Activated naive CD4-positive, alpha-beta T cell (primary cell): ENCODE measurements at places on chromosomes 1 and 21.

DNA sequence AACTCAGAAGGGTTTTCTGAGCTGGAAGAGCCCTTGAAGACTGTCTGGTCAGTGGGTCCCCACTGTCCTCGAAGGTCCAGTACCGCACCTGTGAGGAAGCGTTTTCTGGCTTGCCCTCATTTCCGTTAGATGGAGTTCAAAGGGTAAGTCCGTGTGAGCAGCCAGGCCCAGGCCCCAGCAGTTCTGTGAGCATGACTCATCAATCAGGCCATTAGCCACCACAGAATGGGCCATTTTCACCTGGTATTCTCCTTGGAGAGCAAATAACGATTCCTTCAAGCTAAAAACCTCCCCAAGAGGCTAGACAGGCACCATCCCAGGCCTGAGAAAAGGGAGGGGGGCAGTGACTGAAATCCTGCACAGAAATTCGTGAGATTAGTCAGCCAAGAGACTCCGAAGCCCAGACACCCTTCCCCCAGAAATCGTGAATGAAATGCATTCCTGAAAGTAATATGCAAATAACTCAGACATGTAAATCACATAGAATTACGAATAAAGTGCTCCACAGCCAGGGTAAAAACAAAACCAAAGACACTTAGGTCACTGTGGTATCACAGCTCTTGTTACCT is 66.0 kb downstream of the BCAR3 start:
- no peak for DNase-seq

DNA sequence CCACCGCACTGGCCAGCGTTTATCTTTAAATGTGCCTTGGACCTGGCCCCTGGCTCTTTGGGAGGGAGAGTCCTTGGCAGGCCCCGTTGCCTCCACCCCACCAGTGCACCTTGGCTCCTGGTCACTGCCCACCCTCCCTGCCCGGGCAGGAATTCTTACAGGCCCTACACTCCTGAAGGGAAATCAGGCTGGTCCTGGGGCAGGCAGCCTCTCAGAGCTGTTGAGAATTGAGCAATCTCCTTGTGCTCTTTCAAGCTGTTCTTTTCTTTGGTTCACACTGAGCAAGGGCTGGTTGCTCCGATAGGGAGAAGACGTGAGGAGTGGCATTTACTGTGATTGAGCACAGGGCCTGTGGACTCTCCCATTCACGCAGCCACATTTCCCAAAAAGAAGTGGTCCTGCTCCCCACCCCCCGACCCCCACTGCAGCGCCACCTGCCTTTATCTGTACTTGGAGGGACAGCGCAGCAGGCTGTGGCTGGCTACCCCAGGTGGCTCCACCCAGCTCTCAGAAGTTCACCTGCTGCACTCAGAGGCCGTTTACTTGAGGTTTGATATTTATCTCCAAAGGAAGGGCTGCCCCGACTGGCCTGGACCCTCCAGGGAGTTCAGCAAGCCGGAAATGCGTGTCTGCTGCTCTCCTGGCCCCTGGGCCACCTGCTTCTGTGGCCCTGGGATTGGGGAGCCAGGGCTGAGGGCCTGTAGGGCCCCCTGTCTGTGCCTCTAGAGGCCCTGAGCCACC is 47.8 kb downstream of the SKI start:
- DNase-seq: no peak

DNA sequence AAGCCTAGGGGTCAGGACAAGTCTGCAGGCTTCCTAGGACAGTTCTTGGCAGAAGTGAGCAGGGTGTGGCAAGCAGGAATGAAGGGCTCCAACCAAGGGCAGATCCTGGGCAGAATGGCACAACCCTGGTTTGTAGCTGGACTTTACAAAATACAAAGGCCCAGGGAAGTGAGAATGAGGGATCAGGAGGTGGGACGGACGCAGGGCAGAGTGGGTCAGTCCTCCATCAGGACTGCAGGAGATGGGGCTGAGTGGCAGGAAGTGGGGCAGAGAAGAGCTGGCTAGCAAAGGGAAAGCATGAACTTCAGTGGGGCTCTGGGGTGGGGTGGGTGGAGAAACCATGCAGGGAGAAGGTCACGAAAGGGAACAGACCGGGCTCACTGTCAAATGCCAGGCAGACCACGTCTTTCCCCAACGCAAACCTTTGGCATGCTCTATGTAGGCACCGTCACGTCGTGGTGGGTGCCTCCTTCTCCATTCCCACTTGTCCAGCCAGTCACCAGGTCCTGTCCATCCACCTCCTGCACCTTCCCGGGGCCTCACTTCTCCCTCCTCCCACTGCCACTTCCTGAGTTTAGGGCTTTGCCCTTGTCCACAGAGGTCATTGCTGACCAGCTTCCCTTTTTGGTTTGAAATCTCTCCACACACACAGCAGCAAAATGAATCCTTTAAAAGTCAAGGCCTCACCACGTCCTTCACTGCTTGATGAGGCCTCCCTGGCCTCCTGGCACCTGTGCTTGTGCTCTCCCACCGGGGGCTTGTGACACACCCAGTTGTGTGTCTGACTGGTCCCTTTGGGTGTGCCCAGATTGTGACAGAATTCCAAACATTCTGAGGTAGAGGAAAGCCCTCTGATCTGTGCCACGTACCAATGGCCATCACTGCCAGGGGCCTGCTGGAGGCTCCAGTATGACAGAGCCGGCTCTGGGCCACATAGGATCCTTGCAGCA is 8.7 kb upstream of the CLDN19 start:
- no peak for DNase-seq

GRCh38 chr1:112548547-112548946 is 39.8 kb downstream of the WNT2B start:
- DNase-seq: no peak

DNA sequence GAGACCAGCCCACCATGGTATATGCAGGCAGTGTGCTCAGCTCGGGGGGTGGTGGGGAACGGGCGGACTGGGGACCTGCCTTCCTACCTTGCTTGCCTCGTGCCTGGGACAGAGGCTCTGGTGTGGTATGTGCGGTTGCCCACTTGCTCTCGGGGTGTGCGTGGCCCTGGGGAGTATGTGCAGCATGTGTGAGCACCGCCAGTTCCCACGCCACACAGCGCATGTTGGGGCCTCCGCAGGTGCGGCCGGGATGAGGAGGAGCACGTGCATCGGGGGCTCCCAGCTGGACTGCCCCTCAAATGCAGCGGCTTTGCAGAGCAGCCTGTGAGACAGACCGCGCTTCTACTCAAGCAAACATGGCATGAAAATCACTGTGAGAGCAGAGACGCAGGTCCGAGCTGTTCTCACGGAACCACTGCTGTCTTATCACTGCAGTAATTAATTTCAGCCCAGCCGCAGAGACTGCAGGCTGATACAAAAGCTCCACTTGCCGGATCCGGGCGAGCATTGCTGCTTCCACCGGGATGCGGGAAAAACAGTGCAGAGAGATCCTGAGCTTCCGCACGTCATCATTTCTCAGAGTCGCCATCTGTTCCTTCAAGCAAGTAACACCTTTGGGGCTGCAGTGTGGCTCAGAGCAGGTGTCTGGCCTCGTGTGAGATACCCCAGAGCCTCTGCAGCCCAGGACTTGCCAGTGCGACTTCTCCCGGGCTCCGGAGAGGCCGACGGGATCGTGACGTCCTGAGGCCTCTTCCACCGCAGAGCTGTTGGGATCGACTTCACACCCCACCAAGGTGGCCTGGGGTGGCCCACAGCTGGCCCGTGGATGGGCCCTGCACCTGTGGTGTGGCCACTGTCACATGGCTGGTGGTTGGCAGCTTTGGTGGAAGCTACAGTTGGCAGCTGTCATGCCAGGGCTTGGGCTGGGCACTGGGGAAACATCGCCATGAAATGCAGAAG is 92.6 kb upstream of the ACTRT2 start:
- no peak for DNase-seq

GRCh38 chr1:202038688-202039346 is 28.4 kb downstream of the ELF3 start:
- DNase-seq: no peak

DNA sequence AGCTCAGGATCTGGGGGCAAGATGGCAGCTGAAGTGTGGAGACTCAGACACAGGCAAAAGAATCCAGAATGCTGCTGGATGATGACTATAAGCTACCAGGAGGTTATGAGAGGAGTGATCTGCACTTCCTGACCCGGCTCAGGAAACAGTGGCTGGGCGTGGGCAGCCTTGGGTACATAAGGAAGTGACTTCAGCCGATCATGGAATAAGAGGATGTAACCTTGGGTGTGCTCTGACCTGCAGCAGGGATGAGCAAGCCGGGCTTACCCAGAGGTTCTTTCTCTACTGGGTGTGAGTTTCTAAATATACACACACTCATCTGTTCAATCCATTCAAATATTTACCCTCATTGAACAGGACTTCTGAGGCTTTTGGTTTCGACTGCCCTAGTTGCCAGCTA is 62.7 kb downstream of the CD34 start:
- DNase-seq: no peak

DNA sequence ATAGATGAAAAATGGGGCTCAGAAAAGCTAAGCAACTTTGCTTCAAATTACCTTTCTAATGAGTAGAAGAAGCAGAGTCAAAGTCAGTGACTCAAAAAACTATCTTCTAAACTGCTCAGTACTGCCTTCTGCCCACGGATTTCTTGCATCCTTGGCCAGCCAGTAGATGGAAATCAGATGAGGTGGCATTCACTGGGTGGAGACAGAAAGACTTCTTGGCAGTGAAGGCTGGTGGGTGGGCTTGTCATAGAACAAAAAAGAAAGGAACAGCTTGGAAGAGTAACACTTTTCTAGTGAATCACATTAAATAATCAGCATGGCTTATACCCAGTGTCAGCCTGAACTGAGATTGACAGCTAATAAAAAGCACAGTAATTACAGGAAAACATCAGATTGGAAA is 170.7 kb downstream of the ST6GALNAC5 start:
- DNase-seq: no peak

GRCh38 chr1:183537405-183537804 is 52.9 kb downstream of the NCF2 start:
- no peak for DNase-seq

DNA sequence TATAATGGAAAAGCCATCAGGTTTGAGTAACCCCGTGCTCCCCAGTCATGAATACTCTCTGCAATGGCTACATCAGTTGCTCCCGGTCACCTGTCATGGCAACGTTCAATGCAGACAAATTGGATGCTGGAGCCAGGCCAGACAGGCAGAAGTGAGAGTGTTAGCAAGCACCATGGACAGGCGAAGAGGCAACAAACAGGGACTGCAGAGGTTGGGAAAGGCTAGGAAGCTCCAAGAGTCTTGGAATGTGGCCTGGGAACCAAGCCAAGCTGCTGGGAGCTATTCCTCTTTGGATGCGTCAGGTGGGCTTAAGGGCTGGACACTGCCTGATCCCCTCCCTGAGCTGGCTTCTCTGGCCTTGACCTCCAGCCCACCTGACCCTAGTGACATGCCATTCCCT is 102.9 kb downstream of the ACTL8 start:
- no peak for DNase-seq

DNA sequence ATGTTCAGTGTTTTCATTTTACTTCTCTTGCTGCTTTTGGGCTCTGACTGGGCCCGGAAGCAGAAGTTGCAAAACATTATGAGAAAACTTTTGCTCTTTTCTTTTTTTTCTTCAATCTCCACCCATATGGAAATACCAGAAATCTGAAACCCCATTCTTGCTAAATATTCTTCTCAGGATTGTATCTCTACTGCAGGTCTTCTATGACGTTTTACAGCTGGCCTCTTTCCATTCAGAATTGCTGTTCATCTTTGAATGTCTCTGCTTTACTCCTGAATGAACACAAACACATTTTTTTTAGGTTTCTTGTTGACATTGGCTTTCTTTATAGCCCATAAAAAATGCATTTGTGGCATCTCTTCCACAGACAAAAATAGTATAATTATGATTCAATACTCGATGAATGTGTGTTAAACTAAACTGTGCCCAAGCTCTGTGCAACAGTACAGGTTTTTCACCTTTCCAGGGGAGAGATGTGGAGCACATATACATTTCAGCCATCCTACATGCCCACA is 18.8 kb downstream of the PTPRC start:
- no peak for DNase-seq

DNA sequence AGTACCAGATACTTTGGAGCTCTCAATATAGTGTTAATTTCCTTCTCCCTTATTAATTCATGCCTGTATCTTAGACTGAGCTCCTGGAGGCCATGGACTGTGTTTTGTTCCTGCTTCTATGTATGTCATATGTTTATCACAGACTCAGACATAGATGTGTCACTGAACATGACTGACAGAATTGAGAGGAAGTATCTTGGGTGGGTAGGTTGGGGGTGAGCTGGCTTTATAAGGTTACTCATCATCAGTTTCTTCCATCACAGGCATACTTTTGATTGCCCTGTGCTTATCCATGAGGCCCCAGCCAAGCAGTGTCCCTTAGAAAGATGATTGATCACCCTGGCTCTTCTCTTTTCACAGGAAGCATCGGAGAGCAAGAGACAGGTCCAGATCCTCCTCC is 5.6 kb upstream of the SH3D21 start:
- no peak for DNase-seq

GRCh38 chr1:214018386-214019268 is 30.9 kb downstream of the PROX1 start:
- DNase-seq: peak; percentile 1

DNA sequence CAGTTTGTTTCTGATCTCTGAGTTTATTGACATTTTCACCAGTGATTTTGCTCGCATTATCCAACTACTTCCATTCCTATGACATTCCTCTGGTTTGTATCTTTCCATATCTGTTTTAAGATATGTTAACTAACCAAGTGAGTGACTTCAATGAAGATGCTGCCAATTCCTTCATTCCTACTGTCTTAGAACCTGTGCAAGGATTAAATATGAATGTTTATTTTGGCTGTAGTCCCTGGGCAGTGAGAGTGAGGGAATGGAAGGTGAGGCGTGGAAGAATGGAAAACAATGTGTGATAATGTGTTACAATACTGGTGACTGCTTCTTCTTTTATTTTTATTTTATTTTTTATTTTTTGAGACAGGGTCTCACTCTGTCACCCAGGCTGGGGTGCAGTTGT is 183.0 kb downstream of the SDCCAG8 start:
- DNase-seq: no peak

DNA sequence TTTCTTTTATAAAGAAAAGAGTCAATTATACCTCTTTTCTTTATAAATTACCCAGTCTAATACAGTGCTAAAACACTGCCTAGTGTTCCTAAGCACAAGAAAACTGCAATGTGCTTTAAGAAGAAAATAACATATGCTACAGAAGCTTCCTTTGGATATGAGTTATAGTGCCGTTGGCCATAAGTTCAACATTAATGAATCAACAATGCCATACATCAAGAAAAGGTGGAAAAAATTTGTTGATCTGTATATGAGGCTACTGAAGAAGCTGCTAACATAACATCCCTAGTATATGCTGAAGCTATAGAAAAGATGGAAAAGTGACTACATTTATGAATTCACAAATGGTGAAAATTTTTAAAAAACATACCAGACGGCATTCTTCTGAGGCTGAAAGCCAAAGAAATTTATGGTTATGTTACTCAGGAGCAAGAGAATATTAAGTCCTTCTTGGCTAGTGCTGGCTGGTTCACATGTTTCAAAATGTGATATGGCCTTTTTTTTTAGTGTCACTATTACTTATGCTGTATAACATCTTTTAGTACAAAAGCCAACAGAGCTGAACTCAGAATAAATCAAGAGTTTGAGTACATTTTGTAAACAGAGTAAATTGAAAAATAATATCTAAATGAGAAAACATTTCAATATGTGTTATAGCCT is 743.2 kb upstream of the RGS18 start:
- no peak for DNase-seq
